ENCODE measurements at places on chromosomes 13 and 19.

- no peak for DNase-seq
Observed at GRCh38 chr13:113849546-113849945, 14.3 kb downstream of the GAS6 start.

GRCh38 chr13:75875450-75875849 is 239.3 kb downstream of the LMO7 start:
- no peak for DNase-seq

DNA sequence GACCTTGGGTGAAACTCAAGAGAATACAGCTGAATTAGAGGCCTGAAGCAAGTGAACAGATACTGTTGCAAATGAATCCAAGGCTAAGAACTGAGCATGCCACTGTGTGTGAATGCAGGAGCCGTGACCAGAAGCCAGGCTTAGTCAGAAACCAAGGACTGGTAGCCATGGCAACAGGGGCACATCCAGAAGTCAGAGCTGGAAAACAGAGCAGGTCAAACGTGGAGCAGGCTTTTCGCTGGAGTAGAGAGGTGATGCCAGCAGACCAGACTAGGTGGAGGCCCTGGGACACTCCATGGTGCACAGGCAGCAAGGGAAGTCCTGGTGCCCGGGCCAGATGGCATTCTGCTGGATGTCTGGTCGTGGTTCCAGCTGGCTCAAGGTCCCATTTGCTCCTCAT is 564.1 kb downstream of the PCDH9 start:
- peak; percentile 49 for DNase-seq

GRCh38 chr13:39602277-39602613 is 748 bp downstream of the LHFPL6 start:
- DNase-seq: no peak

- no peak for DNase-seq
Observed at GRCh38 chr19:5480427-5480836, 25.2 kb downstream of the ZNRF4 start.

- DNase-seq: no peak
Observed at GRCh38 chr19:50716178-50717025, 3.2 kb downstream of the SHANK1 start.

DNA sequence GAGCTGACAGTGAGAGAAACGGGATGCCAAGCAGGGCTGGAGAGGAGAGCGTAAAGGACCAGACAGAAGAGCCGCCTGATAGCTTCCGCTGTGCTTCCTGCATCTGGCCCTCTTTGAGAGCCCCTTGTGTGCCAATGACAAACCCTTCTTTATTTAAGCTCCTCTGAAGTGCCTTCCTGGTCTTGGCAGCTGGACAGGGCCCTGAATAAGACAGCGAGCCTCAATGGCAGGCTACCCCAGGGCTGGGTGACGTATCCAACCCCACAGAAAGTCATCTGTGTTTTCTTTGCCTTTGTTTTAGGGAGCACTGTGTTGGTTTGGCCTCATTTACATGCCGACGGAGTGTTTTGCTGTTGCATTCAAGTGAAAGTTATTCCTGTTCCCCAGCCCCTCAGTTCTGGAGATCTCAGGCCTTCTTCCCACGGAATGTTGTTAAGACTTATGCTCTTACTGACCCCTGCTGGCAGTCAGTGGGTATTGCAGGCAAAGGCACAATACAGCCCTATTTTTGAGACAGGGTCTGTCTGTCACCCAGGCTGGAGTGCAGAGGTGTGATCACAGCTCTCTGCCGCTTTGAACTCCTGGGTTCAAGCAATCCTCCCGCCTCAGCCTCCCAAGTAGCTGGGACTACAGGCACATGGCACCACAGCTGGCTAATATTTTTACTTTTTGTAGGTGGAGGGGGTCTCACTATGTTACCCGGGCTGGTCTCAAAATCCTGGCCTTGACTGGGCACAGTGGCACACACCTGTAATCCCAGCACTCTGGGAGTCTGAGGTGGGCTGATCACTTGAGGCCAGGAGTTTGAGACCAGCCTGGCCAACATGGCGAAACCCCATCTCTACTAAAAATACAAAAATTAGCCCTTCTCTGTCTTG is 16.8 kb downstream of the CCL25 start:
- DNase-seq: no peak

- no peak for DNase-seq
Observed at GRCh38 chr13:95112883-95113282, 188.4 kb downstream of the ABCC4 start.

GRCh38 chr13:46332772-46333171 is 54.3 kb downstream of the RUBCNL start:
- no peak for DNase-seq

DNA sequence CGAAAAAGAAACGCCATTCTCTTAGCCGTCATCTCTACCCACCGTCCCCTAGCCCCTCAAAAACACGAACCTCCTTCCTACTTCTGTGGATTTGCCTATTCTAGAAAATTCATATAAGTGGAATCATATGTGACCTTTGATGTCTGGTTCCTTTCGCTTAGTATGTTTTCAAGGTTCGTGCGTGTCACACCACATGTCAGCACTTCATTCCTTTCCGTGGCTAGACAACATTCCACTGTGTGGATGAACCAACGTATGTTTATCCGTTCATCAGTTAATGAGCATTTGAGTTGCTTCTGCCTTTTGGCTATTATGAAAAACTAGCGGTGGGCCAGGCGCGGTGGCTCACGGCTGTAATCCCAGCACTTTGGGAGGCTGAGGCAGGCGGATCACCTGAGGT is 14.0 kb upstream of the PPP1R12C start:
- DNase-seq: no peak

DNA sequence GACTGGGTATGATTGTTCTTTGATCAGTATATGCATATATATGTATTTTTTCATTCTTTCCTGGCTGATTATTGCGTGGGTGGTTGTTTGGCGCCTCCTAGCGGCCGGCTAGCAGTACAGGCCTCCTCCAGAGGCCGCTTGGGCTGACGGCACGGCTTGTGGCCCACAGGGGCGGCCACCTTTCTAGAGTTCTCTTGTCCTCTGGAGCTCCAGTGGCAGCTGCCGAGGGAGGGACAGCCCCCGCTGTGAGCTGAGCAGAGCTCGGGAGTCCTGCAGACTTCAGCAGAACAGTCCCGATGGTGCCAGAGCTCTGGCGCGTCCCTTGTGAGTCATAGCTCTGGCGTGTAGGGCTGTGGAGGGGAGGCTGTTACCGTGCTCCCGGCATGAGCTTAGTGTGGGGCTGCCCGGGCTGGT is 22.5 kb upstream of the ZNF429 start:
- no peak for DNase-seq

DNA sequence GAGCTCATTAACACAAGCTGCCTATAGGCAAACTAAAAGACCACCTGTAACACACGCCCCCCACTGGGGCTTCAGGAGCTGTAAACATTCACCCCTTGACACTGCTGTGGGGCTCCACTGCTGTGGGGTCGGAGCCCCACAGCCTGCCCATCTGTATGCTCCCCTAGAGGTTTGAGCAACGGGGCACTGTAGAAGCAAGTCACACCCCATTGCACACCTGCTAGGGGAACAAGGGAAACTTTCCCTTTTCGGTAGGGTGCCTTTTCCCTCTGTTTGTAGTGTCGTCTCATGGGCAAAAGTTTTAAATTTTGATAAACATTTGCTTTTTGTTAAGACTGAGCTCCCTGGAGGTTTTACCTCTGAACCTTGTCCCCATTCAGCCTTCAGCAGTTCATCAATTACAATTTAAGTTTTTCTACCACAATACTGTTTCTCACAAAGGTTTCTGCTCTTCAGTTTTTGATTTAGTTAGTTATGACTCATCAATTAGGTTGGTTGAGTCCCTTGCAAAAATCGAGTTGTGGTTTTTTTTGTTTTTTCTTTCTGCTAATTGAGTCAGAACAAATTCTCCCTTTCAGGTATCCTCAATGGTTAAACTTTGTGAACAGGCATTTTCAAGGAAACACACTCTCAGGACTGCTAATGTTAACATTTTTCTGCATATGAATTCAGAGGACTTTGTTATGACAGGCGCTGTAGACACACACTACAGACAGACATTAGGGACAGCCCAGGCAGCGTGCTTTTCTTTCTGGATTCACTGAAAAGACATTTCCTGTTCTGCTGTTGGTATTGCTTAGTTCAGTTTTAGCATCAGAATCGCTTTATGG is 35.1 kb downstream of the ZNF433 start:
- DNase-seq: no peak

DNA sequence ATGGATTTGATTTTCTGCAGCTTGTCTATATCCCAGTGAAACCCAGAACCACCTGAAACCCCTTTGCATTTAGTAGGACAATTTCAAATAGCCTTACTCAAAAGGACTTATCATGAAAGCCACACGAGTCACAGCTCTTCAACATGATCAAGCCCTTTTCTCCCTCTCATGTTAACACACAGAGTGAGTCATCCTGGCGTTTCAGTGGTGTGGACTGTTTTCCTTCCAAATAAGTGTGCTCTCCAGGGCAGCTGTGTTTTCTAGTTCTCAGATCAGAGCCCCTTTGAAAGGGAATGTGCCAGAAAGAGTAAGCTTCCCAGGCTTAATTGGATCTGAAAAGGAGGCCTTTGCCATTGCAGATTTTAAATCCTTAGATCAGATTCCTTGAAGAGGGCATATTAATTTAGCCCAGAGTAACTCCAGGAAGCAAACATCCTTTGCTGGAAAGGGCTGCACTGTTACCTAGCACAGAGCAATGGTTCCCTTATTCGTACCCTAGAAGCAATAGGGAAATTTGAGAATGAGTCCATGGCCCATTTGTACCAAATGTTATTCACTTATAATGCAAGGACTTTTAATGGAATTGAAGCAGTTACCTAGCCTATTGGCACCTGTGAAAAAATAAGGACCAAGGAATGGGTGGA is 51.3 kb downstream of the ERICH6B start:
- peak; percentile 37 for DNase-seq

GRCh38 chr13:47215736-47216135 is 318.9 kb upstream of the HTR2A start:
- DNase-seq: peak; percentile 68

- no peak for DNase-seq
Observed at GRCh38 chr19:11201791-11202190, 4.4 kb upstream of the KANK2 start.

DNA sequence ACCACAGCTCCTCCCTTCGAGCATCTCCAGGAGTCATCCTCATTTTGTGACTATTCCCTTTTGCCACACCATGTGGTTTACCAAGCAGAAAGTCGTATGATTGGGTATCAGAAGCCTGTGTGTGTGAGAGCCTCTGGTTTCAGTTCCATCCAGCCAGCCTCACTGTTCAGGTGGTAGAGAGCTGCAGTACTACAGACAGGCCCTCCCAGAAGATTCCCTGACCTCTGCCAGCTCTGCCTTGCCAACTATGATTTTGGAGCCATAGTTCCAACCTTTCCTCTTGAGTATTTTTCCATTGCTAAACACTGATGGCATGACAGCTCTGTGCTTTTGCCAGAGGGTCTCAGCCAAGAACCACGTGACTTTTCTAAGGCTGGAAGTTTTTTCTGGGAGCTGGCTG is 82.5 kb downstream of the DHRS12 start:
- no peak for DNase-seq

- no peak for DNase-seq
Observed at GRCh38 chr19:13347367-13347766, 158.9 kb downstream of the CACNA1A start.
